ENCODE measurements at places on chromosomes 16 and 17.

- no peak for DNase-seq
Measured at GRCh38 chr16:28569968-28570752, 16.4 kb downstream of the SGF29 start.

DNA sequence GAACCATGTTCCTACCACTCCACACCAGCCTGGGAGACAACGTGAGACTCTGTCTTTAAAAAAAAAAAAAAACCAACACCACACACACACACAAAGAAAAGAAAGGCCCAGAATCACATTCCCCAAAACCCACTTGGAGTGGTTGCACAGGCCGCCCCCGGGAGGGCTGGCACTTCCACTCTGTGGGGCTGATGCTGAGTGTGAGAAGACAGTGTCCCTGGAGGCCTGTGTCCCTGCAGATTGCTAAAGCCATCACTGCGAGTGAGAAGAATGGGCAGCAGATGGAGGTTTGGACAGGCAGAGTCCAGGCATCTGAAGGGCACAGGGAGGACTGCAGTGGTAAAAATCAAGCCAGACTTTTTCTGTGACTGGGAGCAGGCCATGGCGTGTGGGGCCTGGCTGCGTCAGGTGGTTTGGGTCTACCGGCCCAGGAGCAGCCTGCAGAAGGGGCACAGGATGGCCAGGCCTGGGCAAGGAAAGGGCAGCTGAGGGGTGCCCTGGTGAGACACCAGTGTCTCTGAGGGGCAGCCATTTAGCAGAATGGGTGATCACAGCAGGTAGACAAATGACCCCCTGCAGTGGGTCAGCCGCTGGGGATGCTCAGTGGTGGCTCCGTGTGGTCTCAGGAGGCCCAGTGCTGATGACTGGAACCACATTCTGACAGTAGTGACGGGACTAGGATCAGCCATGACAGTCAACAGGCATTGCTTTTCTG lies 13.1 kb downstream of the CTRB2 start:
- DNase-seq = no peak

GRCh38 chr17:50151937-50152547 lies 1.6 kb upstream of the PPP1R9B start:
- DNase-seq = peak; percentile 85

GRCh38 chr17:53472586-53472985 lies 350.1 kb upstream of the KIF2B start:
- no peak for DNase-seq

DNA sequence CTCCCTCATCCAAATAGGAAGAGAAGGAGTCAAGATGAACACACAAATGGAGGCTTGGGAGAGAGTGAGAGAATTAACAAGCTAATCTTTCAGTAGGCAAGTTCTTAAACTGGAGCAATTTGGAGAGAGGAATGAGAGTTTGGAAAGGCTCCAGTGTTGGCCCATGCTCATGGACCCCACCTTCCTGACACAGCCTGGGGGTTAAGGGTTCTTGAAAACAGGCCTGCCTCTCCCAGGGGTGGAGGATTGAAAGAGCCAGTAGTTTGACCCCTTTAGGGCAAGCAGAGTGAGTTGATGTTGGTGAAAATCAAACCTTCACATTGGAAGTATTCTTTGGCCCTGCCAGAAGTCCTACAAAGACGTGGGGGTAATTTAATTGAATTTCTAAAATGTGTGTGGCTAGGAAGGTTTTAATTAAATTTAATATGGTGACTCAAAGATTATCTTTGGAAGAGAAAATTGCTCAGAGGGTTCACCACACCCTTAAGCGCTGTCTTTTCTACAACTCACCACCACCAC lies 5.8 kb downstream of the HOXB3 start:
- no peak for DNase-seq

- no peak for DNase-seq
Measured at GRCh38 chr17:64780096-64781013, 118.2 kb upstream of the SMURF2 start.

DNA sequence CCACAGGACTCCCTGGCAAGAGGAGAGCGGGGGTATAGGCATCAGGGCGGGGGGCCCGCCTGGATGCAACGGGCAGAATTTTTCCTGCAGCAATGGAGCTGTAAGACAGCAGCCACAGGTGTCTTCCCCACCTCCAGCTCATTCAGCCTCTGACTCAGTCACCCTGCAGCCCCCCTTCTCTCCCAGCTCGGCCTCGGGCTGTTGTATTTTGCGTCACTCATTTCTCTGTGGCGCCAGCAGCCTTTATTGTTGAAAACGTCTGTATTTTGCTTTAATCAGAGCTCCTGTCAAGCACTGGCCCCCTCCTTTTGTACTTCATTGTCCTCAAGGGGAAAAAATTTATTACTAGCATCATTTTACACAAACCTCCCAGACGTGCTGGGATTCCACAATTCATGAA lies 117.7 kb downstream of the WSCD1 start:
- DNase-seq = no peak

GRCh38 chr16:16099320-16099719 lies 124.0 kb downstream of the ABCC6 start:
- no peak for DNase-seq

- no peak for DNase-seq
Measured at GRCh38 chr17:38608648-38609047, 2.9 kb upstream of the SRCIN1 start.

DNA sequence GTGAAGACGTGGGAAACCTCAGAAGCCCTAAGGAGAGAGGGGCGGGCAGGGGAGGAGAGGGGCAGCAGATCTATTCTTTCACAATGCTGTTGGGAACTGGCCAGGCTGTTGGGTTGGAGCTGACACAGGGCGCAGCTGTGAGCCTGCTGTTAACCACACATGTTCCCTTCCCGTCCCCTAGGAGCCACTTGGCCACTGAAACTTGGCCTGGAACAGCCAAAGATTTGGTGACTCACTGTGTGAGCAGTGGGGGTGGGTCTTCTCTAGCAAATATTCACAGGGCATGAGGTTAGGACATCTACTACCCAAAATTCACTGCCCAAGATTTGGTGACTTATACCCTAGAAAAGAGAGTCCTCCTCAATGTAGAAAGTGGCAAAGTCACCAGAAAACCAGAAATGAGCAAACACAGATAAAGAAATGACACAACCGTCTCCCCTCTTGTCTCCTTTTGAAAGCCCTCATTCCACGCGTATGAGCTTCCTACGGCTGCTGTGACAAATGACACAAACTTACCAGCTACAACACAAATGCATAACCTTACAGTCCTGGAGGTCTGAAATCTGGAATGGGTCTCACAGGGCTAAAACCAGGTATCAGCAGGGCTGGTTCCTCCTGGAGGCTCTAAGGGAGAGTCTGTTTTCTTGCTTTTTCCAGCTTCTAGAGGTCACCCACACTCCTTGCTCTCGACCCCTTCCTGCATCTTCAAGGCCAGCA lies 6.3 kb downstream of the TBC1D16 start:
- no peak for DNase-seq

GRCh38 chr16:89859615-89860007 lies 13.8 kb upstream of the TCF25 start:
- no peak for DNase-seq

DNA sequence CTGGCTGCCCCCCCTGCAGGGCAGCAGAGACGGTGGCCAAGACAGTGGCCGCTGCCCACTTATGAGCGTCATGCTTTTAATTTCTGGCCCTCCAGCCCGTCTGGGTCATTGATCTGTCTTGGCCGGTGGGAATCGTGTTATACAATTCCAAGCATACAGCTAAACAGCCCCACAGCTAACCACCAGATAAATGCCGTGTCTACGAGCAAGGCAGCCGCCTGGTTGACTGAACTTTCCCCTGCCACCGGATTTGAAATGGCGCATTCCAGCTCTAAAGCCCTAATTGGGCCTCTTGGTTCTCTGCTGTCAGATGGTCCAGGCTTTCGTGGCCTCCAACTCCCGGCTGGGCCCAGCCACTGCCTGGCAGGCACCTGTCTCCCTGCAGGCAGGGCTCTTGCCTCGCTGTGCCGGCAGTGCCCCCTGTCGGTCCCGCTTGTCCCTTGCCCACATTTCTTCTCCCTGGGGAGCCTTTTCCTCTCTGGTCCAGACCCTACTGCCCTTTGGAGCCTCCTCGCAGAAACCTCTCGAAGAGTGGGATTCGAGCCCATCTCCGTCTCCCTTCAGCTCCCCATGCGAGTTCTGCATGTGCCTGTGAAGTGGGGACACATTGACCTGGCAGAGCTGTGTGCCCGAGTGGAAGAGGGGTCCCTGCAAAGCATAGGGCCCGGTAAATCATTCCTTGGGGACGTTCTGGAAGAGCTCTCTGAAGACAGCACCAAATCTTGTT lies 1.8 kb upstream of the RBFOX3 start:
- peak; percentile 56 for DNase-seq

GRCh38 chr17:31152271-31152670 lies 57.5 kb downstream of the NF1 start:
- no peak for DNase-seq

- DNase-seq = no peak
Measured at GRCh38 chr16:70396246-70396904, 42.5 kb downstream of the ST3GAL2 start.

DNA sequence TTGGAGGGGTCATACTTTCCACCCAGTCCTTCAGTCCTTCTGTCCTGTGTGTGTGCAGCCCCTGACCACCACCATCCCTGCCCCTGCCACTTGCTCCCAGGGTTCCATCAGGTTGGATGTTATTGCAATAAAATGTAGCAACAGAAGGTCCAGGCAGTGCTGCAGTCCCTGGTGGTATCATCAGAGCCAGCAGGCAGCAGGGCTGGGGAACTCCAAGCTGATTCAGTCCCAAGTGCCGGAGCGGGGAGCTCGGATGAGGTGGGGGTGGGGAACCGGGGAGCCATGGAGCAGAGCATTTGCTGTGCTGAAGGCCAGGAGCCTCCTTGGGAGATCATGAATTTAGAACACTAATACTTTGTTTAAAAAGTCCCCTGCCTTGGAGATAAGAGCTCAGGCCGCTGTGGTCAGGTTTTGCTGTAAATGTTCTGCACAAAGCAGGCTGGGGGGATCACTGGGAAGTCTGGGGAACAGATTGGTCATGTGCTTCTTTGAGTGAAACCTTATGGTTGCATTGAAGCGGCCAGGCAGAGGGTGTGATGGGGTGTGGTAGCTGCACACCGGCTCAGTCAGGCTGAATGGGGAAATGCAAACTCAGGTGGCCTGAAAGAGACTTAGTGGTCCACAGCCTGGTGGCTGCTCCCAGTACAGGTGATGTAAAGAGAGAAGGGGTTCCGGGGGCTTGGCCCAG lies 225.9 kb downstream of the SEC14L1 start:
- no peak for DNase-seq

DNA sequence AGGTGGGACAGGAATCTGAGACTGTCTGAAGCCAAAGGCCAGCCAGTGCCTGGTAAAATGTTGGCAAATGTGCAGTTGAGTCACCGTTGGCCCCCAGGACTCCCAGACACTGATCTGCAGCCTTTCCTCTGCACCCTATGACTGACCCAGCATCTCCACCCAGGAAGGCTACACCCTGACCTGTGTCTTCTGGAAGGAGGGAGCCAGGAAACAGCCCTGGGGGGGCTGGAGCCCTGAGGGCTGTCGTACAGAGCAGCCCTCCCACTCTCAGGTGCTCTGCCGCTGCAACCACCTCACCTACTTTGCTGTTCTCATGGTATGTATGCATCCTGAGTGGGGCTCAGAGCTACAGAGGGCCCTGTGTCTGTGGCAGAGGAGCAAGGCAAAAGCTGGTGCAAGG lies 24.0 kb downstream of the ADGRG5 start:
- DNase-seq = no peak

DNA sequence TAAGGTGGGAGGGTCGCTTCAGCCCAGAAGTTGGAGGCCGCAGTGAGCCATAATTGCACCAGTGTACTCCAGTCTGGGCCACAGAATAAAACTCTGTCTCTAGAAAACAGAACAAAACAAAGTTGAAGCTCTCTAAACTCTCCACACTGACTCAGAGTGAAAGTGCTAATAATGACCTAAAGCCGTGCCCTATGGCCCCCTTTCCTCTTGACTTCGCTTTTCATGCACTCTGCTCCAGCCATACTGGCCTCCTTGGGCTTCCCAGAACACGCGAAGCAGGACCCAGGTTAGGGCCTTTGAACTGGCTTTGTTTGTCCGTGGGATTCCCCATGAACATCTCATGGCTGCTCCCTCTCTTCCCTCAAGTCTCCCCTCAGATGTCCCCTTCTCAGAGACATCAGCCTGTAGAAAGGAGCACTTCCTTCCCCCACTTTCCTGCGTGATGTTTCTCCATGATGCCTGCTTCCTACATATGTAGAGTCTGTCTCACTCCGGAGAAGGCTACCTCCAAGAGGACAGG lies 18.6 kb upstream of the SPN start:
- DNase-seq = no peak

DNA sequence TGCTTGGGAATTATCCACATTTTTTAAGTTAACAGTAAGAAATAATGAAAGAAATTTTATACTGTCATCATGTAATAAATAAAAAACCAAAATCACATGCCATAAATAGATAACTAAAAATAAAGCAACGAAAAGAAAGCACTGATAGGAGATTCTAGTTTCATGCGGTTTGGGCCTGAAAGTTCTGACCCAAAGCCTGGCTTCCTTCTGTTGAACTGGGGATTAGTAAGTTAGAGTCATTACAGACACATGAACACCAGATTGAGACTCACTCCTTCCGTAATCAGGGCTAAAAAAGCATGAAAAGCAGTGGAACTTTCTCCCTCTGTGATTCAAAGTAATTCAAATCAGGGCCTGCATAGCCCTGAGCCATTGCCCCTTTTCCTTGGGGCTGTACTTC lies 13.2 kb upstream of the SLC6A2 start:
- DNase-seq = no peak

GRCh38 chr17:19000531-19001325 lies 3.8 kb downstream of the FAM83G start:
- no peak for DNase-seq

- DNase-seq = no peak
Measured at GRCh38 chr16:425740-426114, 278 bp downstream of the RAB11FIP3 start.

- DNase-seq = no peak
Measured at GRCh38 chr17:74807925-74808324, 31.8 kb upstream of the NAT9 start.

GRCh38 chr17:32558997-32559650 lies 72.3 kb downstream of the CDK5R1 start:
- DNase-seq = no peak

DNA sequence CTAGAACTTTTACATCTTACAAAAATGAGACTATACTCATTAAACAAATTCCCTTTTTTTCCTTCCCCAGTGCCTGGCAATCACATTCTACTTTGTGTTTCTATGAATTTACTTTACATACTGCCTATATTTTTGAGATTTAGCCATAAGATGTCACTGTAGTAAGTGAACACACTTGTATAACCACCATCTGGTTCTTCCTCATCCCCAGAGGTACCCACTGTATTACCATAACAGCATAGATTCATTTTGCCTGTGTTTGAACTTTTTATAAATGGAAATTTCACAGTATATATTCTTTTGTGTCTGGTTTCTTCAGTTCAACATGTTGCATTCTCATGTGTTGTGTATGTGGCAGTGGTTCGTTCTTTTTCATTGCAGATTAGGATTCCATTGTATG lies 15.8 kb downstream of the CYB5B start:
- no peak for DNase-seq

Data from amygdala (tissue), 56 donors.